Memory B cell (primary cell): ENCODE measurements at places on chromosomes 13 and 19.
A peak's percentile ranks its signal among the peaks of the same experiment; 100 is the strongest.

- peaks cover 35% of the 10 kb centered on the region for H3K4me1 ChIP-seq
- no peaks in the 10 kb centered on the region for H3K27me3 ChIP-seq
- DNase-seq: peak; percentile 59
- peaks cover 12% of the 10 kb centered on the region for H3K36me3 ChIP-seq
These were observed 4.2 kb downstream of the LYL1 start for GRCh38 chr19:13098277-13099072.

- no peak for DNase-seq
- H3K27me3 ChIP-seq: peaks cover 2% of the 10 kb centered on the region
- peaks cover 18% of the 10 kb centered on the region for H3K4me1 ChIP-seq
- no peak overlapping the region for H3K4me3 ChIP-seq
- no peak overlapping the region for H3K27ac ChIP-seq
These were observed 26.5 kb downstream of the PIP5K1C start for GRCh38 chr19:3673506-3674439.

DNA sequence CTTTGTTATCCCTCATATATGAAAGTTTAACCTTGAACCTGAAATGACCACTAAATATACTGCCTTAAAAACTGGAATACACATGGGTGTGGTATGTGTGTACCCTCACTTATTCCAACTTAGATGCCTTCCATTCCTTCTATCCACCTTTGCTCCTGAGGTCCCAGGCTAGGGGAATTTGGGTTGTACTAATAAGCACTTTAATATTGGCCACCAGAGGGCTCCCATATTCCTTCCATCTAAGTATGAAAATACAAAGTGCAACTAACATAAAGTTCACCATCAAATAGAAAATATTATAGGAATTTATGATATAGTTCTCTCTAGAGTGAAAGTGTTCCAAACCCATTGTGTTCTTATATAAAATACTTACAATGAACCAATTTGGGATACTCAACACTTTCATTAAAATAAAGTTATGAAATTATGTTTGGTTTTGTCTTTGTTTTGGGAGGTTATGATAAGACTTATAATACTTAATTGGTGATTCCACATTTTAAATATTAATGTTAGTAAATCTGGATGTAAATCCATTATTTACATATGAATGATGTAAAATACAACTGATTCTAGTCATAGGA is 62.3 kb downstream of the ITGBL1 start:
- H3K36me3 ChIP-seq: no peaks in the 10 kb centered on the region
- H3K4me1 ChIP-seq: no peaks in the 10 kb centered on the region
- peaks cover 2% of the 10 kb centered on the region for H3K27me3 ChIP-seq

DNA sequence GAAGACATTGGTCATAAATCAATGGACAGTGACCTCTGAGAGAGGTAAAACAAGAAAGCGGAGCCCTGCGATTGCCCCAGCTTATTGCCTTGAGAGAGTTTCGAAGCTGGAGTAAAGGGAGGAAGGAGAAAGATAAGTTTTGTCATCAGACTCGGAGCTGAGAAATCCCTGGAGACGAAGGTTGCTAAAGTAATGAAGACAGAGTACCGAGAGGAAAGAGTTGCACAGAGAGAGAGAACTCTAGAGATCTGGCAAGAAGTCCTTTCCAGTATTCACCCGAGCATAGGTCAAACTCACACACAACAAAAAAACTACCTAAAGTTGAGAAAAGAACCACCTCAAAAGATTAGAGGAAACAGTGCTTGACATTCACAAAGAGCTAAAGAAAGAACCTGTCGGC is 472.0 kb downstream of the DACH1 start:
- no peaks in the 10 kb centered on the region for H3K36me3 ChIP-seq
- DNase-seq: no peak
- no peak overlapping the region for H3K4me3 ChIP-seq
- no peak overlapping the region for H3K27ac ChIP-seq
- H3K4me1 ChIP-seq: no peaks in the 10 kb centered on the region
- no peaks in the 10 kb centered on the region for H3K27me3 ChIP-seq

DNA sequence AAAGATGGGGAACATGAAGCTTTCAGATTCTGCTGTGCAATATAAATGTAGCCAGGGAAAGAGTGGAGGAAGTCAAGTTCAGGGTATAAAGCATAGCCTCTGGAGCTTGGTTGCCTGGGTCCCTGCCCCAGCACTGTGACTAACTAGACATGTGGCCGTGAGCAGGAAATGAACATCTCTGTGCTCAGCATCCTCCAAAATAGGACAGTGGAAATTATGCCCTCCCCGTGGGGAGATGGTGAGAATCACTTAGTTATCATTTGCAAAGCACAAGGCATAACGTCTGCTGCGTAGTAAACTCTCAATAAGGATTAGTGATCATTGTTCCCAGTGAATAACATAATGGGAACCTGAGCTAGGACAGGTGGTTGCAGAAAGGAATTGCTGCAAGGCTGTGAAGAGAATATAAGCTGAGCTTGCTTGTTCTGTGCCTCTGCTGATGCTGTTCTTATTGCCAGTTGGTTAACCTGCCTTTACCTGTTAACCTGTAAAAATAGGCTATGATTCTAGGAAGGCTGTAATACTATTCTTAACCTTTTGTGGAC is 441.0 kb downstream of the COG6 start:
- no peak overlapping the region for H3K4me3 ChIP-seq
- no peaks in the 10 kb centered on the region for H3K27me3 ChIP-seq
